Type B pancreatic cell (in vitro differentiated cells): ENCODE measurements at places on chromosomes 12 and 14.
A peak's percentile ranks its signal among the peaks of the same experiment; 100 is the strongest.

- DNase-seq: no peak
These were observed 29.9 kb downstream of the TSPAN9 start for GRCh38 chr12:3107071-3107583.

DNA sequence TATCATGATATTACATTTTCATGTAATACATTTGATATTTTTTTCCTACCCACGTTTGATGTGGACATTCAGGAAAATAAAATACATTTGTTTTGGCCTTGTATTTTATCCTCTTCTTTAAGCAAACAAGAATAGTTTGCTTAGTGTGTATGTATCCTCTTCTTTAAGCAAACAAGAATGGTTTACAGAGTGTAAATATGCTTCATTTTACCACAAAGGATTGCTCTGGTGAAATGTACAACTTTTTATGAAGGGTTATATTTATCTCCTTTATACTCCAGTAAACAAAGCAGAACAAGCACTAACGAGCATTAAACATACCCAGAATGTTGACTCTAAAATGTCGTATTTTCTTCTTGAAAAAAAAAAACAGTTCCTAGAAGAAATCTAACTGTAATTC is 244.7 kb downstream of the KCNH5 start:
- no peak for DNase-seq

DNA sequence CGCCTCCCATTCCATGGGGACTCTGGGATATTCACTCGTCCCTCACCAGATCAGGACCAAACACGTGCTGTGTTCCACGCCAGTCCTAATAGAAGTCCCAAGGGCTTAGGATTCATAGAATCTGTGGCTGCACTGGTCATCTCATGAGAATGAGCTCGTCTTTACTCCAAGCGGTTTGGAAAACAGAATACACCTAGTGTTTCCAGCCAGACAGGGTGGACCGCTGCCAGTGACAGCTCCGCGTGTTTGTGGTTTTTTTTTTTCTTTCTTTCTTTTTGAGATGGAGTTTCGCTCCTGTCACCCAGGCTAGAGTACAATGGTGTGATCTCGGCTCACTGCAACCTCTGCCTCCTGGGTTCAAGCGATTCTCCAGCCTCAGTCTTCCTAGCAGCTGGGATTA is 75.1 kb downstream of the GLT1D1 start:
- DNase-seq: no peak

- DNase-seq: no peak
These were observed 247.8 kb upstream of the OR4E1 start for GRCh38 chr14:21921453-21921852.

GRCh38 chr14:105944632-105945610 is 418.5 kb downstream of the TMEM121 start:
- no peak for DNase-seq

DNA sequence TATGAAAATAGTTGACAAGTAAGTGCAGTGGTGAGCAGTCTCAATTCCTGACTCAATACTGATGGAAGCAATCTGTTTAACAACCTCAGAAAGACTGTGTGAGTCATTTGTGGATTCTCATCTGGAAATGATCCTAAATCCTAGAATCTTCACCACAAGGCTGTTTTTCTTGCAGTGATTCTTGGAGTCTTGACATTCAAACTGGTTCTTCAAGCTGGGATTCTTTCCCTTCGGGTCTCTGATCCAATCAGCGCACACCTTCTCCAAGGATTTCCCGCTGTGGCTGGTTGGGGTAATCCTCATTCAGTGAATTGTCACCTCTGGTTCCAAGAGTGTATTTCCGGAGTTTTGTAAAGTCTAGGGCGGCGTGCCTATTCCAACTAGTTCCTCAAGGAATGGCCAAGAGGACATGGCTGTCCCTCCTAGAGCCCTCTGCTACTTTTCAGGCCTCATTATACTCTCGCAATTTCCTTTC is 37.7 kb upstream of the FOXJ2 start:
- no peak for DNase-seq

DNA sequence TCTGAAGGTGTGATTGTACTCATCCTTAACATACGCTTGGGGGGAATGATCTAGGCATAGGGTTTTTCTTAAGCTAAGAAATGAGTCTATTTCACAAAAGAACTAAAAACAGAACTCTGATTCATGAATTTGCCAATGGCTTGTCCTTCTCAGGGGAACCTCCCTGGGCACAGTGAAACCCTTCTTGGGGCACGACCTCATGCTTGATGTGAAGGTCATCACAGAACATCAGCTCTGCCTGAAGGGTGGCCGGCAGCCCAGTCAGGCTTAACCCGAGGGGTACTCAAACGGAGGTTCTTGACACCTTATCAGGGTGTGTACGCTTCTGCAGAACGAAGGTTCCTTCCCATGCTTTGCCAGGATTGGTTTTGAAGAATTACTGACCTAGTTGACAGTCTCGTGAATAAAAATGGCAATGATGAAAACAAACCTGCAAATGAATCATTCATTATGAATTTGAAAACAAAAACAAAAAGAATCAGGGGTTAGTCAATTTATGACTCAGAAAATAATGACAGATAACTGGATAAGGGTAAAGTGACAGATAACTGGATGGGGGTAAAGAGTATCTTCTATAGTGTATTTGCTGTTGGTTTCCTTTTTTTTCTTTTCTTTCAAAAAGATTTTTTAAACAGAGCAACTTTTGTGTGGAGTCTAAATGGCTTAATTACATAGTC is 86.4 kb downstream of the GALNT8 start:
- no peak for DNase-seq

GRCh38 chr12:10101042-10101579 is 2.3 kb upstream of the CLEC1A start:
- no peak for DNase-seq

DNA sequence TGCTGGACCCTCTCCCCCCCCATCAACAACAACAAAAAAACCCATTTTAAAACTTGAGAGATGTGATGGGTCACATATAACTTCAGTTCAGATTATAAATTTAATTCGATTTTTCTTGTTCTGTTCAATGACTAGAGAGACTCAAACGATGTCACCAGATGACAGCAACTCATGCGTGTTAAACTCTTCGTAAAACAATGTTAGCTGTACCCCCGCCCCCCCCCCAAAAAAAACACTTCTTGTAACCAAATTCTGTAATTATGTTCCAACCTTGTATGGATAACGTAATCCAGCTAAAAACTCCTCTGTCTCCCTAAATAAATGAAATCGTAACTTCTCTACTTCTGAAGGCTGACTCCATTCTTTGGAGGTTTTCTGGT is 614 bp upstream of the NACA start:
- DNase-seq: no peak

GRCh38 chr12:126873701-126874100 is 1393.3 kb upstream of the TMEM132C start:
- no peak for DNase-seq

DNA sequence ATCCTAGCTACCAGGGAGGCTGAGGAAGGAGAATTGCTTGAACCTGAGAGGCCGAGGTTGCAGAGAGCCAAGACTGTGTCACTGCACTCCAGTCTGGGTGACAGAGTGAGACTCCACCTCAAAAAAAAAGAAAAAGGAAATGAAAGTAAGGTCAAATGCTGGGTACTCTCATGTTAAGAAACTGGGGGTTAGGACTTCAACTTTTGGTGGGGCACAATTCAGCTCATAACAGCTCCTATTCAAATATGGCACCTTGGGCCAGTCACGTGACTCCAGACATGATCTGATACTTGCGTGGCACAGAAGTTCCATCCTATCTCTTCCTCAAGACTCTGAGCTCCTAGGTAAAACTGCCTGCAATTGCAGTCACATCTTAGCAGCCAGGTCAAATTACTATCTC is 142.7 kb downstream of the EGLN3 start:
- no peak for DNase-seq

- no peak for DNase-seq
These were observed 18.8 kb downstream of the RMST start for GRCh38 chr12:97481428-97481827.

DNA sequence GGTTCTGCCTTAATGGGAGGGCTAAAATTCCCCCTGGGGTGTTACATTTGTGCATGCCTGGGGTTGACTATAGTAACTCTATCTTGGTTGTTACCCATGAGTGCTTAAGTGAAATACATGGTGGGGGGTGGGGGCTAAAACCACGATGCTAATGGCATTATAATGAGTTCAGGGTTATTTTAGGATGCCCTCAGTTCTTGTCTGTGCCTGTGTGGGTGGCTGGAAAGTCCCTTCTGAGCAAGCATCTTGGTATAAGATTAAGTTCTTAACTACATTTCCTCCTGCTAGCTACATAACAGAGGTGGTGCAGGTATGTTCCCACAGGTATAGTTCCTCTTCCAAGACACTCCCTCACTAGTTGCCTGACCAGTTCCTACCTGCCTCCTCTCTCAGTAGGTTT is 822.3 kb downstream of the LRFN5 start:
- no peak for DNase-seq

DNA sequence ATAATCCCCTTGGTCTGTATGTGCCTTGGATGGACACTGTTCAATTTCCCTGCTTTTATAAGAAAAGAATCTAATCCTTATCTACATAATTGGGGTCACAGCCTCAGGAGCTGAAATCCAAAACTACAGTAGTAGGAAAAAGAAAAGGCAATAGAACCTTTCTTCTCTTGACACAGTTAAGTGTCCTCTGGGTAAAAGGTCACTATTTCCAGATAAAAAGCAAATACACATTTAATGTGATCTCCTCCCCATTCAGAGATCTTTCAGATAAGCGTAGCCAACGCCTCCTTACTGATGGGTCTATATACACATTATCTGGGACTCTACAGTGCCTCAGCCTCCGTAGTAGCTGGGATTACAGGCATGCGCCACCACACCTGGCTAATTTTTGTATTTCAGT is 73.4 kb downstream of the CLIP1 start:
- no peak for DNase-seq

GRCh38 chr12:93336291-93336741 is 41.4 kb upstream of the NUDT4 start:
- DNase-seq: no peak

GRCh38 chr12:124542021-124542949 is 25.1 kb downstream of the NCOR2 start:
- no peak for DNase-seq

GRCh38 chr12:111238075-111238734 is 130.7 kb downstream of the PHETA1 start:
- DNase-seq: no peak

GRCh38 chr12:65209655-65210043 is 40.3 kb downstream of the LEMD3 start:
- DNase-seq: no peak

DNA sequence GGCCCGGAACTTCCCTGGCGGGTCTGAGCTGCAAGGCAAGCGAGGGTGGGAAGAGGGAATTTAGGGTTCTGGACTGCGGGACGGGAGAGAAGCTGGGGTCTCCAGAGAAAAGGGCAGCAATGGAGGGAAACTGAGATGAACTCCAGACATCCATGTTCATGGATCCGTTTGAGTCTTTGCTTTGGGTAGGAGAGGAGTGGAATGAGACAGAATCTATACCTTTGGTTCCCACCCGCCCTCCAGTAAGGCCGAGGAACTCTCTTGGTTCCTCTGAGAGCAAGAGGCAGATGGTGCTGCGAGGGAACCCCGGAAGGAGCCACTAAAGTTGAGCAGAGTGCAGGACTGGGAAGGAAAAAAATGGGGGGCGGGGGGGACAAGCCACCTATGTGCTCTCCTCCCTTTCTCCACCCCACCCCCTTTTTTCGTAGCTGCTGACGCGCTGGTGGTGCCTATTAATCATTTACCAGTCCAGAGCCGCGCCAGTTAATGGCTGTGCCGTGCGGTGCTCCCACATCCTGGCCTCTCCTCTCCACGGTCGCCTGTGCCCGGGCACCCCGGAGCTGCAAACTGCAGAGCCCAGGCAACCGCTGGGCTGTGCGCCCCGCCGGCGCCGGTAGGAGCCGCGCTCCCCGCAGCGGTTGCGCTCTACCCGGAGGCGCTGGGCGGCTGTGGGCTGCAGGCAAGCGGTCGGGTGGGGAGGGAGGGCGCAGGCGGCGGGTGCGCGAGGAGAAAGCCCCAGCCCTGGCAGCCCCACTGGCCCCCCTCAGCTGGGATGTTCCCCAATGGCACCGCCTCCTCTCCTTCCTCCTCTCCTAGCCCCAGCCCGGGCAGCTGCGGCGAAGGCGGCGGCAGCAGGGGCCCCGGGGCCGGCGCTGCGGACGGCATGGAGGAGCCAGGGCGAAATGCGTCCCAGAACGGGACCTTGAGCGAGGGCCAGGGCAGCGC is 1.2 kb downstream of the SSTR1 start:
- peak; percentile 72 for DNase-seq

GRCh38 chr12:94267537-94267872 is 119.1 kb downstream of the PLXNC1 start:
- no peak for DNase-seq

DNA sequence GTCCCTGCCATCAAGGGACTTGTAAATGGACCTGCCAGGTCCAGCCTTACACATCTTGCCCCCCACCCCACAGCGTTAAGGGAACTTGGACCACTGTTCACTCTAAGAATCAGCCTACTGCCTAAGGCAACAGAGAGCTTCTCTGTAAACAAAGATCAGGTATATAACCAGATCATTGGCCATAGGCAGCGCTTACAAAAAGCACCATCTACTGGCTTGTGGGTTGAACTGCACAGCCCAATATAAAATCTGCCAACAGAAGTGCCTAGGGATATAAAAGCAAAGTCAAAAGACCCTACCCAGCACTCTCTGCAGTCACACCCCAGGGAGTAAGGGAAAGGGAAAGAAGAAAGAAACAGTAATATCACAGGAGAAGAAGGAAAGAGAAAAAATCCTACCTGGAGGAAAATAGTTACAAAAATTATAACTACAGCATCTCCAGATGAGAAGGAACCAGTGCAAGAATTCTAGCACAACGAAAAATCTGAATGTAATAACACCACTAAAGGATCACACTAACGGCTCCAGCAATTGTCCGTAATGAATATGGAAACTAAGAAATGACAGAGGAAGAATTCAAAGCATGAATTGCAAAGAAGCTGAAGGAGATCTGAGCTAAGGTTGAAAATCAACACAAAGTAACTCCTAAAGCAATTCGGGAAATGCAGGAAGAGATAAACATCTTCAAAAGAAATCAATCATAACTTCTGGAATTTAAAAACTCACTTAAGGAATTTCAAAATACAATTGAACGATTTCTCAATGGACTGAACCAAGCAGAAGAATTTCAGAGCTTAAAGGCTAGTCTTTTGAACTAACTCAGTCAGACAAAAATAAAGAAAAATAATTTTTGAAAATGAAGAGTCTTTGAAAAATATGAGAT is 95.2 kb upstream of the PCED1B start:
- DNase-seq: no peak

DNA sequence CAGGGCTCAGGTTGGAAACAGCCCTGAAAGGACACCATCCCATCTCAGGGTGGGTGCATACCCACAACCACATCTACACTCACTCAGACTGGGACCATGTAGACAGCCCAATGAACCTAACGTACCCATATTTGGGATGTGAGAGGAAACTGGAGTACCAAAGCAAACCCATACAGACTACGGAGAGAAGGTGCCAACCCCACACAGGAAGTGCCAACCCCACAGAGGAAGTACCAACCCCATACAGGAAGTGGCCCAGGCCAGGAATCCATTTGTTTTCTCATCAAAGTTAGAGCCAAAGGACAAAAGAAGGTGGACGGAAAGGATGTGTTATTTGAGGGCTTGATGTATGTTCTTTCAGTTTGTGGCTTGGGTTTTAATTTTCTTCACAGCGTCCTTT is 19.5 kb upstream of the SPIC start:
- DNase-seq: no peak
